Left renal pelvis (tissue), 4 donors: ENCODE measurements at places on chromosomes 4 and X. TPM values are rescaled to one million over a fixed set of nuclear protein-coding genes. Genes with fewer than 3 reads are reported as not detected.

The KLF8 gene
- polyA plus RNA-seq: 5.0 TPM

The PPEF2 gene
- 0.11 TPM for polyA plus RNA-seq

GRCh38 chrX:100747090-100747489 is 15.2 kb upstream of the SYTL4 start:
- no peak for DNase-seq

GRCh38 chr4:88881227-88881569 is 175.8 kb downstream of the FAM13A start:
- no peak for DNase-seq

The IL2 gene
- not detected for polyA plus RNA-seq

DNA sequence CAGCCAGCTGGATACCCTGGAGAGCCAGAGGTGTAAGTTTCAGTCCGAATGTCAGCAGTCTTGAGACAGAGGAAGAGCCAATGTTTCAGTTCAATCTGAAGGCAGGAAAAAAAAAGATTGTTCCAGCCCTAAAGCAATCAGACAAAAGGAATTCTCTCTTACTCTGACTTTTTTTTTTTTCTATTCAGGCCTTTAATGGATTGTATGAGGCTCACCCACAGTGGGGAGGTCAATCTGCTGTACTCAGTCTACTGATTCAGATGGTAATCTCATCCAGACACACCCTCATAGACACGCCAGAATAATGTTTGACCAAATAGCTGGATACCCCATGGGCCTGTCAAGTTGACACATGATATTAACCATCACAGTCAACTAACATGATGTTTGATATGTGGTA is 51.9 kb downstream of the TEX13A start:
- DNase-seq: no peak

- DNase-seq: no peak
These were observed 167.1 kb downstream of the NHS start for GRCh38 chrX:17542123-17542522.

- no peak for DNase-seq
These were observed 23.7 kb upstream of the GLRA2 start for GRCh38 chrX:14505648-14506047.

The PNMA6F gene
- polyA plus RNA-seq: 0.14 TPM

DNA sequence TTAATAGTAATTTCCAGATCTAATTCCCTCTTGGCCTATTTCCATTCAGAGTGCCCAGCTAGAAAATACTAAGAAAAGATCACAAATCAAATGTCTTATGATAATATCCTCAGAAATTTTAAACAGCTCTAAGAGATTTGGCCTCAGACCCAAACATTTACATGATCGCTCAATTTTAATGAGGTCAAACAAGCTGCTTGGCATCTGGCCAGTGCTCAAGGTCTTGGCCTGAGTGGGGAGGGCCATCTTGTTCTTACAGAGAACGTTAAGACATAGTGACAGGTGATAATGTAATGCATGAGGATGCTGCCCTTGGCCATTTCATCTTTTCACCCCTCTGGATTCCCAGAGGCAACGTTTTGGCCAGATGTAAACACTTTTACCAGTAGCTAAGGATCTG is 159.2 kb upstream of the SLC7A11 start:
- DNase-seq: no peak

GRCh38 chrX:23333842-23334520 is 668 bp upstream of the PTCHD1 start:
- no peak for DNase-seq

GRCh38 chr4:153822316-153822715 is 33.4 kb upstream of the SFRP2 start:
- no peak for DNase-seq

DNA sequence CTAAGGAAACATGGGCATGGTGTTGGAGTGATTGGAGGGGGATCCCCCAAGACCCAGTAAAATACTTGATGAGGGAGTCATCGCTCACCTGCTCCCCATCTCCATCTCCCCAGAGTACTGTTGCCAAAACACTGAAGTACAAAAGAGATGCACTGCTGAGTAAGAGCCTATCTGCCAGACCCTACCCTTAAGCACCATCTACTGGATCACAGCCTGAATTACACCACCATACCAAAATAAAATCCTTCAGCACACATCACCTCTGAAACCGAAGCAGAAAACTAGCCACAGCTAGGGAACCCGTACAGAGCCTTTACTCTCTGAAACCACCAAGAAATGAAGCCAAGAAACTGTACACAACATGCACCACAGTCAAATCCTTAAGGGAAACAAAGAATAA is 466.3 kb upstream of the ACTRT1 start:
- no peak for DNase-seq

DNA sequence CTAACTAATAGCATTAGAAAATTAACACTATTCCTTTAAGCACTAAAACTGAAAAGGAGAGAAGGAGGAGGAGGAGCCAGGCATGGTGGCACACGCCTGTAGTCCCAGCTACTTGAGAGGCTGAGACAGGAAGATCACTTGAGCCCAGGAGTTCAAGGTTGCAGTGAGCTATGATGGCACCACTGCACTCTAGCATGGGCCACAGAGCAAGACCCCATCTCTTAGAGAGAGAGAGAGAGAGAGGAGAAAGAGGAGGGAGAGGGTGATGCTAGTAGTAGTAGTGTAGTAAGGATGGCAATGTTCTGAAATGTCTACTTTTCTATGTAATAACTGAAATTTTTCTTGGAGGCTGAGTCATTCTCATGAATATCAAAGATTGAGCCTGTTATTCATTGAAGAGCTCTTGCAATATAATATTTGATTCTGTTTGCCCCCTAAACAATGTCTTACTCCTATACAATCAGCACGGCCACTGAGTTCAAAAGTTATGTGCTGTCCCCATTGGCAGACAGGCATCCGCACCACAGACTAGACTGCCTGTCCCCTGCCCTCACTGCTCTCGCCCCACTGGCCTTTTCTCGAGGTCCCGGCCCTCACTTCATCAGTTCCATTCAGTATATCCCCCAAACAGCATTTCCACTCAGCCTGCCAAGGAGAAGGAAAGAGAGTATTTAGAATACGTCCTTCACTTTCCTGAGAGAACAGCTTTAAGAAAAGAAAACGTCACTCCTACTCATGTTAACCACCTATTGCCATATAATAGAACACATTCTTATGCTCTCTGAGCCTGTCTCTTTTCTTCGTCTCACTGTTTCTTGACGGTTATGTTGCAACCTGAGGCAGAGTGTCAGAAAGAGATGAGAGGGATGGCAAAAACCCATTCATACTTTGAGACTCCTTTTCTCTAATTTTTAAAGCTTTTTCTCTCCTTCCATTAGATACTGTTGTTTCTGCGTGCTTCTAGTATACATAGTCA is 238.1 kb downstream of the PALLD start:
- DNase-seq: no peak
